GOT3 (cell line): ENCODE measurements at places on chromosomes 2 and 18.

- no peak for DNase-seq
Observed at GRCh38 chr18:32439802-32440201, 30.9 kb downstream of the GAREM1 start.

- DNase-seq, result no peak
Observed at GRCh38 chr2:241550616-241551580, 7.6 kb upstream of the BOK start.

DNA sequence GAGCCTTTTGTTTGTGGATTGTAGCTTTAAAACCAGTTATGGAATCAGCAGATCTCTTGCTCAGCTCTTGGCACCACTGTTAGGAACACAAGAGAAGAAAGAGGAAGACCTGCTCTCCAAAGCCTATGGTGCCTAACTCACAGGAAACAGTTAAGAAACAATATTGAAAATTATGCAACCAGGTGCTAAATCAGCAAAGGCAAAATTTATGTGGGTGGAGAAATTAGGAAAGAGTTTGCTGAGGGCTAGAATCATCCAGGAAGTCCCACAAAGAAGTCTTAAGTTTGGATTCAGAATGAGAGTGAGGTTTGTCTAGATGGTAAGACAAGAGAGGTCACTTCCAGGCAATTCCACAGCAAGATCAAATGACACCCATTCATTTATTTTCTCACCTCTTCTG is 49.4 kb downstream of the AOX1 start:
- DNase-seq, result no peak

- DNase-seq, result no peak
Observed at GRCh38 chr2:220936641-220937197, 635.4 kb downstream of the EPHA4 start.

GRCh38 chr18:46680784-46681695 is 24.0 kb upstream of the LOXHD1 start:
- DNase-seq, result no peak
